Stimulated activated CD4-positive, alpha-beta T cell treated with anti-CD3 and anti-CD28 coated beads, Interleukin-1b, Interleukin-23, amount 100 ng/mL, for 1 hour (primary cell): ENCODE measurements at places on chromosomes 2 and 18.
A peak's percentile ranks its signal among the peaks of the same experiment; 100 is the strongest.

- no peak for DNase-seq
These were observed 46.2 kb downstream of the PPP4R1 start for GRCh38 chr18:9568186-9568585.

DNA sequence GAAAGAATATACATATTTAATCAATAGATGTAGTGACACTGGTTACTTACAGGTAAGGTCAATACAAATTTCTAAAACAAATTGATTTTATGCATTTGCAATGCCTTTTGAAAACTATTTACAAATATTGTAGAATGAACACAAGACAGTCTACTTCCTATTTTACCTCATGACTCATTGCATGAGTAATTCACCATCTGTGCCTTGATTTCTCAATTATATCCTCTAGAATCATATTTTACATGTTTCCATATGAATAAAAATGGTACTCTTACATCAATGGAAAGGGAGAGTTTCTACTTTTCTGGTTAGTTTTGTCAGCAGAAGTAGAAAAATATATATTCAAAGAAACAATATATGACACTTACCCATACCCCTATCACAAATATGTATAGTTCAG lies 203.8 kb upstream of the CDH7 start:
- DNase-seq = no peak

- DNase-seq = no peak
These were observed 124.2 kb downstream of the PXDN start for GRCh38 chr2:1620081-1620480.

DNA sequence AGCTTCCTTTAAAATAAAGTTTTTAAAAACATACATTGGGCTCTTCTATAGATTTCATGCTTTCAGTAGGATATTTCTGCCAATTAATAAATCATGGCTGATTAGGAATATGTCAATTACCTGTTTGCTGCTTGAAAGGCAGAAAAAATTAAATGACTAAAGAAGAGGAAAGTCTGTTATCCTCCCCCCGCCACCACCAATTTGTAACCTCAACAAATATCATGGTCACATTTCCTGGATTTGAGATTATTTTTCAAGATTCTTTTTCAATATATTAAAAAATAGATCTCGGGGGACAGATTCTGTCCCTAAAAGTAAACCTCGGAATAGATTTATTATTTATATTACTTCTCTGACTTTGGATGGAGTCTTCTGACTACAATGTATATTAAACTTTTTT lies 125.9 kb downstream of the ARHGAP15 start:
- no peak for DNase-seq

- DNase-seq = no peak
These were observed 192.0 kb upstream of the TANK start for GRCh38 chr2:160968183-160968582.

DNA sequence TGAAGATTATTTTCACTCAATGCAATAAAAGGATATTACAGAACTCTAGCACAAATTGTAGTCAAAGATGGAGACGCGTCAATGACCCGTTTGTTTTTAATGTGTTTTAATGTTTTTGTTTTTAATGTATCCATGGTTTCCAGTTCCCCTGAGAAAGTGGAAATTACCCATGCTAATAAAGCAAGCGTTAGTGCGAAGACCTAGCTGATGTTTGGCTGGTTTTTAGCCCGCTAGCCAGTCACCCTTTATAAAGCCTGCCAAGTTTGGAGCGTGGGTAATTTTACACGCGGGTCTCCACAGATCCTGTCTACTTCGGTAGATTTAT lies 430 bp upstream of the CHMP1B start:
- no peak for DNase-seq

DNA sequence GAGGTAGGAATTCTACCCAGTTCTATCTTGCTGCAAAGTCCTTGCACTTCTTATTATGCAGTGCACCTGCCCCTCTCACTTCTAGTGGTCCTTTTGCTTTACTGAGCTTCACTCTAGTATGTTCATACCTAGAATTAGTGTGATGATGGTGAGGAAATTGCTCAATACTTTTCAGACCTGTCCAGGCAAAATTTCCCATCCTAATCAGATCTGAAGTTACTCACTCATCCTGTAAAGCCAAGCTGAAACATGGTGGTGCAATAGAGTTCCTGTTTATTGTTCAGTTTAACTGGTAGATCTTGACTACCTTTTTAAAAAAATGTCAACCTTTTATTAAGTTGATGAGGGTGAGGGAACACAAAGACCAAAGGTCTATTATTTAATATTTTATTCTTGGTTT lies 12.6 kb upstream of the FIGN start:
- DNase-seq = no peak

GRCh38 chr2:19579461-19579860 lies 221.0 kb upstream of the OSR1 start:
- no peak for DNase-seq

DNA sequence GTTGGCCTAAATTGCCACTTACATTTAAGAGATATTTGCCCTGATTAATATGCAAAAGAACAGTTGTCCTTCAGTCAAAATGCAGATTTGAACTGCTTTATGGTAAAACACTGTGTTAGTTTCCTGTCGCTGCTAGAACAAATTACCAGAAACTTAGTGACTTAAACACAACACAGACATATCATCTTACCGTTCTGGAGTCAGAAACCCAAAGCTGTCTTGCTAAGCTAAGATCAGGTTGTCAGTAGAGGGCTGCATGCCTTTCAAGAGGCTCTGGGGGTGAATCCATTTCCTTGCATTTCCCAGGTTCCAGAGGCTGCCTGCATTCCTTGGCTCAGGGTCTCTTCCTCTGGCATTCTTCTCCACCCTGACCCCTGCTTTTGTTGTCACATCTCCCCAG lies 149.5 kb downstream of the FAM161A start:
- no peak for DNase-seq

GRCh38 chr18:37368110-37368954 lies 197.3 kb downstream of the CELF4 start:
- no peak for DNase-seq

- no peak for DNase-seq
These were observed 89.3 kb downstream of the MDH1 start for GRCh38 chr2:63678085-63678484.

DNA sequence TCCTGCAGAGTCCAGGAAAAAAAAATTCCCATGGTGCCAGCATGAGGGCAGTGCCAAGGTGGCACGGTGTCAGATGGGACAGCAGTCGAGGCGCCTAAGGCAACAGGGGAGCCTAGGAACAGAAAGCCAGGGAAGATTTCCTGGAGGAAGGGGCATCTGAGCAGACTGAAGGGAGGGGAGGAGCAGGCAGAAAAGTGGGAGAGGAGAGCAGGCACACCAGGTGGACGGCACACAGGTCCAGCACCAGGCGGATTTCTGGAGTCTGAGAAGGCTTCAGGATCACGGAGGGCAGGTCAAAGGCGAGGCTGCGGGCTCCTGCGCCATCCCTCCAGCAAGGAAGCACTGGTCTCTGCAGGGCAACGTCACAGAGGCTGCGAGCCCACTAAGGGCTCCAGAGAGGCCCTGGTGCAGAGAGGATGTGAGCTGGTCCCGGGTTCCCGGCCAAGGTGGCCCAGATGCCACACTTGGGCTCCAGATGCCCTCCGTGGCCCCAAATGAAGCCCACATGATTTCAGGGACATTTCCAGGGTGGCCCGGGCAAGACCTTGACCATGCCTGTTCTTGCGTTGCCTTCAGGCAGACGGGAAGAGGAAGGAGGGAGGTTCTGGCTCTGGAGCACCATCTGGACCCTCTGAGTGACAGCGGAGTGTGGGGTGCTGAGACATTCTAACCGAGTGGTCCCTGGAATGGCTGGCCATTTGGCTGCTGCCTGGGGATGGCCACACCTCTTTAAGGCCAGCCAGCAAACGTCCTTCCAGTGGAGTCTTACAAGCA lies 4.1 kb downstream of the HS6ST1 start:
- DNase-seq = no peak

DNA sequence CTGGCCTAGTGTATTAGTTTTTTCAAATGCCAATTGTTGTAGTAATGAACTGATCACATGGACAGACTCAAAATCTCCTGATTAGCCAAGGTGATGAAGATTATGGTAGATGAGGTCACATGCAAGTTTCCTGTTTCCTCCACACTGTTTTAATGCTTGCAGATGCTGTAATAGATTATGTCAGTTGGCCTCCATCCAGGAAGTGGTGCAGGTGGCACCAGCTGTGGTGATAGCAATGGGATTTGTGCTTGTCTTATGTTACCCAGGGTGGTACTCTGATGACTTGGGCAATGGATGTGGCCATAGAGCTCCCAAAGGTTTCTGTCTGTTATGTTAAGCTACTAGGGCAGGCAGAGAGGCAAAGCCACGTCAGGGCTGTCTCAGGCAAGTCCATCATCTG lies 332.9 kb upstream of the DDX18 start:
- DNase-seq = no peak

- no peak for DNase-seq
These were observed 92.6 kb upstream of the ITGA4 start for GRCh38 chr2:181364492-181365170.

- DNase-seq = no peak
These were observed 23.9 kb upstream of the CCDC68 start for GRCh38 chr18:54983041-54983686.

GRCh38 chr2:153196378-153197058 lies 282.0 kb downstream of the RPRM start:
- no peak for DNase-seq

GRCh38 chr2:45130736-45131135 lies 121.5 kb upstream of the SIX2 start:
- DNase-seq = no peak

DNA sequence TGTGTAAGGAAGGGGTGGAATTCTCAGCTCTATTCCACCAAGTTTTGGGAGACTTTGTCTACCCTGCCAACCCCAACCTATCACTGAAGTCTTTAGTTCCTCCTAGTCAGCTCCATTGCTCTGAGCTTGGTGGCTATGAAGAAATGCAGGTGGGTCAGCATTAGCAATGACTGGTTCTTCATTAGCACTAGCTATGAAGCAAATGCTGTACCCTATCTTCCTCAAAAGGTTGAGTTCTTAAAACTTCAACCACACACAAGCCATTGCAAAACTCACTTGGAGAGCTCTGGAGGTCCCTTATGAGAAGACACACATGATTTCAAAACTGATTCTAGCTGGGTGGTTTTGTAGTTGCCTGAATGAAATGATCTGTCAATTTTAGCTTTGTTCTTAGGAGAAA lies 193.8 kb downstream of the IKZF2 start:
- DNase-seq = no peak

DNA sequence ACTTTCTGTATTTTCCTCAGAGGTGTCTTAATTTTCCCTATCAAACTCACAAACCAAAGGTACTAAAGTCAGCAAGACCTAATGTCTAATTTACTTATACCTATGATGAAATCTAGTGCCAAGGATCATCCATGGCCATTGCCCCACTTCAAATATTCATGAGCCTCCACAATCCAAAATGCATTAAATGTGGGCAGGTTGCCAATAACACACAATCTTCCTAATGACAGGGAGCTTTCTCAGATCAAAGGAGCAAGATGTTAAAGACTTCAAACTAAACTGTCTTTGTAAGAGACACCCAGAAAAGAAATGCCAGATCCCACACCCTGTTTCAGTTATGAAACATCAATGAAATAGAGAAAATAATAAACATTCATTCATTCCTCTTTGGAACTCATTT lies 143.2 kb downstream of the TMEFF2 start:
- no peak for DNase-seq

- DNase-seq = no peak
These were observed 494 bp upstream of the ROCK1 start for GRCh38 chr18:21112140-21112473.

- no peak for DNase-seq
These were observed 45.6 kb downstream of the INPP4A start for GRCh38 chr2:98489971-98490962.

DNA sequence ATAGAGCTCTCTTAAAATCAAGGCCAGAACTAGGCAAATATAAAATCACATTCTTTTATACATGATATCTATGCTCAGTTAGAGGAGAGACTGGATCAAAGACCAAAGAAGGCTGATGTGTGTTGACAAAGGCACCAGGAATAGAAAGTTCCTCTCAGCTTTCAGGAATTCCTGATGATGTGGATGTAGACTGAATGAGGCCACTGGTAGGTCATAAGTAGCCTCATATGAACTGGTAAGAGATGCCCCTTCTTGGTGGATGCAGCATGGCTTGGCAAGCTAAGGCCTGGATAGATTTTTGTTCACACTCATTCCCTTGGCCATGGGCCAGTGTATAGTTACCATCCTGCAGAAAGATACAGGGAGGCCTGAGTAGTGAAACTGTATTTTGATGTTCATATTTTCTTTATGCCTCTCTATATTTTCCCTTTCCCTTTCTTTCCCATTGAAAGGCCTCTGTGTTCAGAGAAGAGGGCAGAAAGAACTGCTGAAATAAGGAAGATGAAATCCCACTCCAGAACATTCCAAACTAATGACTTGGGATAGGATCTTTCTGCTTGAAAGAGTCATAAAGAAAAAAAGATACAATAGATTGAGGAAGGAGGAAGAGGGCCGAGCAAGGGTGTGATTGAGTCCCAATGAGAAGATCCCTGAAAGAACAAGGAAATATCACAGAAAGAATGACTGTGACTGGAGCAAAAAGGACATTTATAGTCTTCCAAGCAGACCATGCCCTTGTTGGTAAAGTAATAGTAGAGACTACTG lies 2182.7 kb upstream of the PIK3C3 start:
- no peak for DNase-seq

DNA sequence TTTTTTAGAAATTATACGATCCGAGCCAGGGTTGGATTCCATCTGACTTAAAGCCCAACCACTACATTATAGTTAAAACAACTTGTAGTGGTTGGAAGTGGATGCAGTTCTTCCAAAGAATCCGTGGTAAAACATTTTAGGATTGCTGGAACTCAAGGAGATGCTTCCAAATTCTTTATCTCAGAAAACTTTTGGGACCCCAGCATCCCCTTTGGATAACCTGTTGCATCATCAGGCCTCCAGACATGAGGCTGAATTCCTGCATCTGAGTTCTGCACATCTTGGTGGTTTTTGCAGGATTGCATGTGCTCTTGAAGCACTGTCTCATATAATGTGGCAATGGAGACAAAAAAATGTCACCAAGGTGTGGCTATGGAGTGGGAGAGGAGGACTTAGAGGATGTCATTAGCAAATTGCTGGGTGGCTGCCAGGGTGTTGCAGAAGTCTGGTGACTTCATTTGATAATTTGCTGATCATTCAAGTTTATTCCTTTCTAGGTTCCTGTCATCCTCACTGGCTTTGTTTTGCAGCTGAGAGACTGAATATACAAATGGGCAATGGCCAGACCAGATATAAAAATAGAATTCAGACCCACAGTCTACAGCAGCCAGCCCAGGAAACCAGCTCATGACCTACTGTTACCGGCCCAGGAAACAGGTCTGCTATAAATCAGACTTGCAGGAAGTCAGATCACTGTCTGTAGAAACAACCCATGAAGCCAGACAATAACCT lies 207.7 kb downstream of the BCL2 start:
- DNase-seq = no peak

GRCh38 chr2:25294573-25295462 lies 46.9 kb downstream of the DNMT3A start:
- DNase-seq = peak; percentile 32

- DNase-seq = no peak
These were observed 88.9 kb downstream of the TMEM185B start for GRCh38 chr2:120134263-120134662.

- DNase-seq = no peak
These were observed 53.1 kb upstream of the STK39 start for GRCh38 chr2:168300460-168300859.
